D341Med (cell line): ENCODE measurements at places on chromosomes 5 and 9.

DNA sequence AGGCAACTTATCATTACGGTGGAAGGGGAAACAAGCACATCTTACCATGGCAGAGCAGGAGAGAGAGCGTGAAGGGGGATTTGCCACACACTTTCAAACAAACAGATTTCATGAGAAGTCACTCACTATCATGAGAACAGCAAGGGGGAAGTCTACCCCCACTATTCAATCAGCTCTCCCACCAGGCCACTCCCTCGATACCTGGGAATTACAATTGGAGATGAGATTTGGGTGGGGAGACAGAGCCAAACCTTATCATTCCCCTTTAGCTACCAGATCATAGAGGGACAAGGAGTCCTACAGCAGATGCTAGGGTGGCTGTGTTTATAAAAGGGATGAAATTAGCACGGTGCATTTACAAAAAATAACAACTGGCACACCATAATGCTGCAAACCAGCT is 2149.4 kb upstream of the ACO1 start:
- no peak for DNase-seq

GRCh38 chr5:124402144-124402581 is 344.3 kb downstream of the ZNF608 start:
- no peak for DNase-seq

GRCh38 chr5:75993643-75994520 is 89.3 kb upstream of the SV2C start:
- DNase-seq, result no peak

- DNase-seq, result no peak
Observed at GRCh38 chr5:153079396-153079795, 411.1 kb upstream of the GRIA1 start.

GRCh38 chr5:160197341-160198144 is 31.8 kb upstream of the FABP6 start:
- peak; percentile 49 for DNase-seq

DNA sequence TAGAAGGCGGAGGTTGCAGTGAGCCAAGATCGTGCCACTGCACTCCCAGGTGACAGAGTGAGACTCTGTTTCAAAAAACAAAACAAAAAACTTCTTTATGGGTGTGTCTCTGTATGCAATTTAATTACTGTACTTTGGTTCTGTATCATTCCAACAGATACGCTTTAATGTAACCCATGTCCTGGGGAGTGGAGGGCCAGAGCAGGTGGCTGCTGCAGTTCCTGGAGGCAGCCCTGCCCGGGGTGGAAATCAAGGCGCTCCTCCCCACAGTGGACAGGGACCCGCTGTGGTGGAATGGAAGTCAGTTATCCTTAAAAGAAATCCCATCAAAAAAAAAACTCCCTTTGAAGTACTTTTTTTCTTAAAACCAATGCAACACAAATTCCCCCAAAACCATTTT is 1.9 kb downstream of the DAP start:
- no peak for DNase-seq

DNA sequence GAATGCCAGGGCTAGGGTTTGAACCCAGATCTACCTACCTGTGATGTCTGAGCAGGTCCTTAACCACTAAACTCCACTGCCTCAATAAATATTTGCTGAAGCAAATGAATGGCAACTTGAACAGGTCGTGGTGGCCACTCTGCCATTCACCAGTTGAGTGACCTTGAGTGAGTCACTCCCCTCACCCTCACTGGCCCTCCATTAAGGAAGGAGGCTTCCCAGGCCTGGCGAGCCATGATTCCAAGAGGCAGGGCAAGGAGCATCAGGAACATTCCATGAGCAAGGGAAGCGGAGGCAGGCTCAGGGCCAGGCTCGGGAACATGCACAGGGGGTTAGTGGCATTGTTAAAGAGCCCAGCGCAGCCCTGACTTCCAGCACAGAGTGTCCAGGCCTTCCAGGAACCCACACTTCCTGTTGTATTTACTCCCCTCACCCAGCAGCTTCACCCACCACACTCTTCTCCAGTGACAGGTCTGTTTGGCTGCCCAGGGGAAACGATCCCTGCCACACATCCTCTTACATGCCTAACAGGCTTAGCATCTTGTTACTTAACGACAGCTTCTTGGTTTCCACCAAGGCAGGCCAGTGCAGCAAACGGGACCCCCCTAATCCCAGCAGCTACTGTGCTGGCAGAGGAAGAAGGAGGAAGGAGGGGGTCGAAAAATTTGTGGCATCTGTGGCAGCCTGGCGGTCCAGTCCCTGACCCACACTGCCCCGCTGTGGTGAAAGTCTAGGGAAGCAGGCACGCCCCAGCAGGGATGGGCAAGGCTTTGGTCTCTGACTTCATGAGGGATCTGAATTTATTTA is 43.7 kb upstream of the TTC1 start:
- peak; percentile 79 for DNase-seq

- DNase-seq, result no peak
Observed at GRCh38 chr5:160450164-160450932, 28.7 kb downstream of the PTTG1 start.

- DNase-seq, result no peak
Observed at GRCh38 chr5:109550077-109550476, 139.7 kb upstream of the MAN2A1 start.

DNA sequence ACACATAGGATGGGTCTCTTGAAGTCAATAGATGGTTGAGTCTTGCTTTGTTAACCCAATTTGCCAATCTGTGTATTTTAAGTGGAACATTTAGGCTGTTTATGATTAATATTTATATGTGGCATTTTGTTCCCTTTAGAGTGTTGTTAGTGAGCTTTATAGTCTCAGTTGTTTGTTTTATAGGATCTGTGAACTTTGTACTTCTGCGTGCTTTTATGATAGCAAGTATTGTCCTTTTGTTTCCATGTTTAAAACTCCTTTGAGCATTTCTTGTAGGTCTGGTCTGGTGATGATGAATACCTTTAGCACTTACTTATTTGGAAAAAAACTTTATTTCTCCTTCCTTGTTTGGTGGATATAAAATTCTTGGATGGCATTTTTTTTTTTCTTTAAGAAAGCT is 23.8 kb downstream of the SELENOP start:
- no peak for DNase-seq

- DNase-seq, result no peak
Observed at GRCh38 chr9:108663422-108663821, 192.4 kb downstream of the ACTL7B start.

GRCh38 chr5:125552486-125552885 is 806.0 kb upstream of the ZNF608 start:
- no peak for DNase-seq

DNA sequence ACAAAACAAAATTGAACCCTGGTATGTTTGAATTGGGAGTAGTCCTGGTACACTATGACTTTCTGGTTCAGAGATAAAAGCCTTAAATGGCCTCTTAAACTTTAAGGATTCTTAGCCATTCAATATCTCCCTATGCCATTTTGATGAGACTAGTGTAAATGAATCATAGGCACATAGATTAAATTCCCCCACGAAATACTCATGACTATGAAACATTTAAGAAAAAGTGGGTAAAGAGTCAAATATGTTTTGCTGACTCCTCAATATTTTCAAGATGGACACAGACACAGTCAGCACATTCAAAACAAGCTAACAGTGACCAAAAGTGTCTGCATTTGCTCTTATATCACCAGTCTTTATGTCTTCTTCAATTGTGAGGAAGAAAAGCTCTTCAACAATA is 278.3 kb downstream of the PDE4D start:
- DNase-seq, result no peak

- DNase-seq, result no peak
Observed at GRCh38 chr5:39846144-39846543, 421.4 kb upstream of the DAB2 start.

GRCh38 chr9:114231273-114231672 is 75.9 kb downstream of the COL27A1 start:
- DNase-seq, result no peak

DNA sequence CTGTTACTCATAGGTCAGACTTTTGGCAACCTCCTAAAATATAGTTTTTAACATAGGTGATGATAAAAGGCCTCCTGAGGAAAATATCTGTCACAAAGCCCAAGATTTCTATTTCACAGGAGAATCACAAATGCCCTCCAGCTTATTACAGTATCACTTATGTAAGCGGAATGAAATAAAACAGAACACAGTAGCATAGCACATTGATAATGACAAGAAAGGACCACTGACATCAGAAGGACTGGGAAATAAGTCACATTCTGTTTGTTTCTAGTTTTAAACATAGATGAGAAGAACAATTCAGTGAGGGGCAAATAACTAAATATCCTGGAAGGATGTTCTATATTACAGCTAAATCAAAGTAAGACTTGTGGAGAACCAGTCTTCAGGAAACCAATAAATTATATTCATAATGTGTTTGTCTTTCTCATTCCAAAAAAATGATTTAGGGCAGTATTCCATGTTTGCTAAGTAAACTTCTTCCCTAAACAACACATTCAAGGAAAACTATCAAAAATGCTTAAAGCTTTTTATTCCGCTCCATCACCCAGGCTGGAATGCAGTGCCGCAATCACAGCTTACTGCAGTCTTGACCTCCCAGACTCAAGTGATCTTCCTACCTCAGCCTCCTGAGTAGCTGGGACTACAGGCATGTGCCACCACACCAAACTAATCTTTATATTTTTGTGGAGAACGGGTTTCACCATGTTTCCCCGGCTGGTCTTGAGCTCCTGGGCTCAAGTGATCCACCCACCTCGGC is 20.8 kb upstream of the CTNNAL1 start:
- DNase-seq, result no peak
